ENCODE measurements at places on chromosomes 3 and 15.

- no peak for DNase-seq
Observed at GRCh38 chr15:71916834-71917233, 106.5 kb downstream of the NR2E3 start.

DNA sequence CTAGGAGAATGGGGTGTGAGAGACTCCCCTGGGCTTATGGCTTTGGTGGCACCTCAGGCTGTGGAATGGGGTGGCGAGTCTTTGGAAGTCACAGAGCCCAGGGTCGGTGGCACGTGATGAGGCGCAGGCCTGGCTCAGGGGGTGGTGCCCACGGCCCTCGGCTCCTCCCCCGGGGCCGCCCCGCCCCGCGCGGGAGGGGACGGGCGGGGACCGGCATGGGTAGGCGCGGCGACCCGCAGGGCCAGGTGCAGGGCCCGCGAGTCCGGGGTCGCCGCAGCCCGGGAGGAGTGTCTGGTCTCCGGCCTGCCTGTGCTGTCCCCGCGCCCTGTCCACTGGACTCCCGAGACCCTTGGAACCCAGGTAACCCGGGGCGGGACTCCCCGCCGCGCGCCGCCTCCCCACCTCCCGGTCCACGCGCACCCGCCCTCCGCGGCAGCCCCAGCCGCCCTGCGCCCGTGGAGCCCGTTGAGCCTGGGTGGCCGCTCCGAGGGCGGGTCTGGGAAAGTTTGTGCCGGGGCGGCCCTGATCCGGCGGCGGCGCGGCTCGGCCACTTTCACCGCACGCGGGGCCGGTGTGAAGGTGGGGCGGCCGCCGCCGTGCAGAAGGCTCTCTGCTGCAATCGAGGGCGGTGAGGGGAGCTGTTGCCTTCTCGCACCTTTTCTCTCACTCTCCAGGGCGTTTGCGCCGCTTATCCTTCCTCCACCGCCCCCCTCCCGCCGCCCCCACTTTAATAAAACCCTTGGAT, at the start of gene PAQR5:
PAQR5 (plus strand) TSS at position 216 of the 745 bp plus-strand sequence. CDS start 61,169 bp downstream, outside the sequence.
- DNase-seq = no peak

DNA sequence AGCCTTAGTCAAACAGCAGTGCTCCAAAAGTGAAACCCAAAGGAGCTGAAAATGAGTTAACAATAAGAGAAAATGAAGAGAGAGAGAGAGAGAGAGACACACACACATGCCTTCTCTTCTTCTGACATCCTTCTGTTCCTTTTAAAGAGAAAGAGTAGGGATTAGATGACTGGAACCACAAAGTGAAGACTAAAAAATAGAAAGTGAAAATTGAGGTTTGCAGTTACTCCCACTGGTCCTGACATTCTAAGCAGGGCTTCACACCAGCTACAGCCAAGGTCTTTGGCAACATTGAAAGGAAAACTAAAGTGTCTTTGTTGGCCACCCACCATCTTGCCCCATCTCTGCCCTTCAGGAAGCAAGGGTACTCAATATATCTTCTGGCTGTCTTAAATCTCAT, 59.2 kb downstream of the USP50 start:
- no peak for DNase-seq

DNA sequence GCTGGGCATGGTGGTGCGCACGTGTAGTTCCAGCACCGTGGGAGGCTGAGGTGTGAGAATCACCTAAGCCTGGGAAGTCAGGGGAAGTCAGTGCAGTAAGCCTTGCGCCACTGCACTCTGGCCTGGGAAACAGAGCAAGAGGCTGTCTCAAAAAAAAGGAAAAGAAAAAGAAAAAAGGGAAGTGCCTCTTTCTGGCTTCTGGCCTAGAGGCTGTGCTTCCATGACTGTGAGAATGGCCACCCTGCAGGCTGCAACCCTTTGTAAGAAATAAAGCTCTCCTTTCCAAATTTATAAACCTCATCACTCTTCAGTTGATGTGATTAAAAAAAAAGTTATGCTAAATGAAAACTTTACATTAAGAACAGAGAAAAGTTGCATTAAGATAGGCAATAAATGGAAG, 774.3 kb downstream of the TUSC7 start:
- no peak for DNase-seq

DNA sequence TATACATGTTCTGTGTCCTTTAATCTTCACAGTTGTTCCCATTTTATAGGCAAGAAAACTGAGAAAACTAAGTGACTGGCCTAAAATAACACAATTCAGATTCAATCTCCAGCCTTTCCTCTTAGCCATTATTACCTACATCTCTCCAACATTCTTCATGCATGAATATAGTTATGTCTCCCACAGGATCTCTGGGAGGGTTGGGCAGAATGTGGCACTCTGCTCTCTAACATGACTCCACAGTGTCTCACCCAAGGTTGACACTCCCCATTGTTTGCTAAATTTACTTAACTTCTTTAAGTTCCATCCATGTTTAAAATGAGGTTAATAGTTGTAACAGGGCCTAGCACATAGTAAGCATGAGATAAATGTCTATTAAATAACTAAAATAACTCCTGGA, 276.3 kb downstream of the ERC2 start:
- DNase-seq = no peak

GRCh38 chr15:40696228-40696627, 1.3 kb downstream of the RAD51 start:
- DNase-seq = no peak

DNA sequence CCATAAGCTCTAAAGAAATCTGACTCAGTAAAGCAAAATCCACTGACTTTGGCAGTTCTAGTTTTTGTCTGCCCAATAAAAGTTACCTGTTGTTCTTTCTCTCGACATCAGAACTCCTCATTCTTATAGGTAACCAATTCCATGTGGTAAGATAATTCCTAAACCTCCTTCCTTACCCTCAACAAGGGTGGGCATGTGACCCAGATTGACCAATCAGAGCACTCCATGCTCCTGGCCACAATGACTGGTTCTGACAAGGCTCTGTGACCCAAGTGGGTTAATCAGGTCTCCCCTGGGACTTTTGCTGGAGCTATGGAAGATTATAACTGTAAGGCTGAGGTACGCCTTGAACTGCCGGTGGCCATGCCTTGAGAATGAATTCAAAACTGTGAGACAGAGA, 31.7 kb downstream of the LINS1 start:
- no peak for DNase-seq

GRCh38 chr3:8867646-8868045, 95.6 kb downstream of the RAD18 start:
- no peak for DNase-seq

DNA sequence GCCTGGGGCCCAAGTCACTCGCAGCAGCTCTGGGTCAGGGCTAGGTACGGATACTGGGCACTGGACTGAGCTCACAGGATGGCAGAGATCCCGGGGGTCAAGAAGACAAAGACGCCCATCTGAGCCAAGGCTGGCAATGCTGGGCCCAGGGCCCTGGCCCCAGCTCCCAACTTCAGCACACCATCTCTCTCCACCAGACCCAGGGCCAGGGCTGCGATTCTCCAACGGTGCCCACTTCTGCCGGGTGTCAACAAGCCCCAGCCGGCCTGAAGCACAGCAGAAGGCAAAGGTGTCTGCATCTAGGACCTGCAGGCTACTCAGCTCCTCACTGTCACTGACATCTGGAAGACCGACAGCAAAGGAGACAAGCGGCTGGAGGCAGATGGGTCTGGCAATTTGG, 8.6 kb downstream of the WDR73 start:
- DNase-seq = no peak

- no peak for DNase-seq
Observed at GRCh38 chr3:151798466-151798865, 15.4 kb upstream of the AADAC start.

DNA sequence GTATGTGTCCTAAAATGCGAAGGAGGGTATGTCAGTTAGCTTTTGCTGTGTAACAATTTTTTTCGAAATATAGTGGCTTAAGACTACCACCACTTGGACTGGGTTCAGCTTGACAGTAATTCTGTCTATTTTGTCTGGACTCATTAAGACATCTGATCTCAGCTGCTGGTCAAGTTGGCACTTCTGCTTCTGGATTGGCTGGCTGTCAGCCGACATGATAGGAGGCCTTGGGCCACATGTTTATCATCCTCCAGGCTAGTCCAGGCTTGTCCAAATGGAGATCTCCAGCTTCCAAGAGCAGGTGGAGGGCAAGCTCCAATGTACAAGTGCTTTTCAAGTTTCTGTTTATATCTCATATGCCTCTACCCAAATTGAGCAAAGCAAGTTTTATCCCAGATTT, 95.9 kb downstream of the GALK2 start:
- no peak for DNase-seq

DNA sequence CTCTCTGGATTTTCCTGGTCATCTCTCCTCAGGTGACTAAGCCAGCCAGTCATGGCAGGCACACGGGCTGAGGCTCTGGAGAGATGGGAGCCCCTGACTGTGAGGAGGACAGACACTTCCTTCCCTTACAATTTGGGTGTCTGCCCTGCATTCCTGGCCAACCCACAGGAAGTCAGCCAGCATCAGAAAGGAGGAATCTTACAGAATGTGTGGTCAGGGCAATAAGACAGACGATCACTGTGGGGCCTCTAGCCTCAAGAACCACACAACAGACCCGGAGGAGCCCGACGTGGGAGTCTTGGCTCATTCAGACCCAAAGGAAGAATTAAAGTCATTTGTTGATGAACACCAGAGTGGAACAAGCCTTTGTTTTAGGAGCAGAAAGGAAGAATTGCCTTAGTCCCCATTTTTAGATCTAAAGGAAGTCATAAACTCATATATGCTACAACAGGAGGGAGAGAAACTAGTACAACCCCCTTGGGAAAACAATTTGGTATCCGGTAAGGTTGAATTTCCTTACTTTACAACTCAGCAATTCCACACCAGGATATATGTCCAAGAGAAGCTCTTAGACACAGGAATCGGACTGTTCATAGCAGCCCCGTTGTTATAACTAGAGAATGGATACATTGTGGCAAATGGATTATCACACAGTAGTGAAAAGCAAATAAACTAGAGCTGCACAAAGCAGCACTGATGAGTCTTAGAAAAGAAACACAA, 62.2 kb downstream of the ABTB1 start:
- DNase-seq = no peak

DNA sequence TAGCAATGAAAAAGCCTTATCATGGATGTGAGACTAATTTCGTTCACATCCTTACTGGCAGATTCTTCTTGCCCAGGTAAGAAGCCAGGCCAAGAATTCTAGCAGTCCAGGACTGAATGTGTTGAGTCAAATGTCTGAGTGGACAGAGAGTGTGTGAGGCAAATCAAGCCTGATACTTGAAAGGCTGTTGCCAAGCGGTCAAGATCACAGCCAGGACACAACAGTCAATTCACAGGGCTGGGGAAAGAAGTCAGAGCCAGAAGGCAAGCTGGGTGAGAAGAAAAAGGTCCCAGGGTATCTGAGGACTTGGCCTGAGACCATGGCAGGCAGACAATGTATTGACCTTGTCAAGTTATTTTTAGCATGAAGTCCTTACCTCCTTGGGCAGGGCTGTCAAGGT, 301.3 kb downstream of the ZNF385D start:
- DNase-seq = no peak

DNA sequence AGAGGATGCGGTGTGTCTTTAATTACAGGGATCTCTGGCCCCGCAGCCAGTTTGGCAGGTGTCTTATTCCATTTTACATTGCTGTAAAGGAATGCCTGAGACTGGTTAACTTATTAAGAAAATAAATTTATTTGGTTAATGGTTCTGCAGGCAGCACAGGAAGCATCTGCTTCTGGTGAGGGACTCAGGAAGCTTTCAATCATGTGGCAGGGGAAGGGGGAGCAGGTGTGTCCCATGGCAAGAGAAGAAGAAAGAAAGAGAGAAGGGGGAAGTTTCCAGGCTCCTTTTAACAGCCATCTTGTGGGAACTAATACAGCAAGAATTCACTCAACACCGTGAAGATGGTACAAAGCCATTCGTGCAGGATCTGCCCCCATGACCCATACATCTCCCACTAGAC, 128.0 kb upstream of the CRBN start:
- DNase-seq = no peak

DNA sequence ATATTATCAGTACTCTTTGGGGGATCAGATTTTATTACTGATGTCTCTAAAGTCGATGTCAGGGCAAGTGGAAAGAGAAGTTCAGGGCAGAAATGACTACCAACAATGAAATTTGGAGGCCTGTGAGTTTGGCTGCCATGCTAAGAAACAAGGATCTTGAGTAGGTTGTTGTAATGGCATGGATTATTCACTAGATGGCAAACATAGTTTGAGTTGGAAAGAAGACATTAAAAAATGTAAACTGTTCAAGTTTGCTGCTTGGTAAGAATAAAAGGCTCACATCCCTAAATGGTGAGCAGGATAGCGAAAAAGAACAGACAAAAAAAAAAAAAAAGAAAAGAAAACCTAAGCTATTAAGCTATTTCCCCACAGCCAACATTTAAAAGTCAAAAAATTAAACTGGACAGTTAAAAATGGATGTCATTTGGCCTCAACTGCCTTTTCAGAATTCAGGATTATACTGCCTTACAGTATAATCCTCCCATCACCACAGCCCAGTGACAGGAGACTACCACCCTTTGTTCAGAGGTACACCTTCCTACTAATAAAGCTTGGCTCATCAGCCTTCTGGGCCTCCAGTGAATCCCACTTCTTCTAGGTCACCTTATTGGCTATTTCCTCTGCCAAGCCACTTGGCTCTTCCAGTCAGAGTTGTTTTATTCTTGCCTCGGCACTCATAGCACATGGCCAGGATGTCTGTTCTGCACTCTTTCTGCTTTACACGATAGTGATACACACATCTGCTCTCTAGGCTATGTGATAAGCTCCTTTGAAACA, 163.7 kb downstream of the PLD1 start:
- DNase-seq = no peak

- no peak for DNase-seq
Observed at GRCh38 chr3:106840319-106840718, 536.9 kb upstream of the CCDC54 start.

GRCh38 chr3:112958811-112959560, 15.9 kb downstream of the CD200R1 start:
- DNase-seq = no peak
